NCI-H1930 (cell line): ENCODE measurements at places on chromosomes 16 and 17.

DNA sequence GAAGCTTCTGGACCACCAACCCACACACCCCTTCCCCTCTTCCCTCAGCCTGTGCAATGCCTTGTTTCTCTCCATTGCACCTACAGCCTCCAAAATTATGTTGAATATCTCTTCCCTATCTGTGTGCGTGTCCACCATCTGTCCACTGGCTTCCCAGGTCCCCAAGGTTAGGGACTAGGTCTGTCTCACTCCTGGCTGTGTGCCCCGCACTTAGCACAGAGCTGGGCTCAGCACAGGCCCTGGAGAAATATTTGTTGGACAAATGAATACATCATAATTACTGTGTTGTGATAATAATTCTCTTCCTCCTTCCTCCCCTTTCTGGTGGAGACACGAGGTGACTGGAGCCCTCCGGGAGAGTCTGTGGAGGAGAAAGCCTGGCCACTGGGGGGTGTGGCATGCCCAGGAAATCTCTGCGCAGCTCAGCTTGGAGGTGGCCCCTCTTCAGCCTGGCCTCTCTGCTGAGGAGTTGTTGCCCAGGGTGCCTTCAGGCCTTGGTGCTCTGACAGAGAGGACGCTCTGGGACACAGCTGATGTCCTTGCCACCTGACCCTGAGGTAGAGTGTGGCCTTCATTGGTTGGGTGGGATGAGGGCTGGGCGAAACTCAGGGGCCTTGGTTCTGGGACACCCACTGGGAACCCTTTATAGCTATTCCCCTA, 3.3 kb upstream of the BRD7 start:
- no peak for DNase-seq

DNA sequence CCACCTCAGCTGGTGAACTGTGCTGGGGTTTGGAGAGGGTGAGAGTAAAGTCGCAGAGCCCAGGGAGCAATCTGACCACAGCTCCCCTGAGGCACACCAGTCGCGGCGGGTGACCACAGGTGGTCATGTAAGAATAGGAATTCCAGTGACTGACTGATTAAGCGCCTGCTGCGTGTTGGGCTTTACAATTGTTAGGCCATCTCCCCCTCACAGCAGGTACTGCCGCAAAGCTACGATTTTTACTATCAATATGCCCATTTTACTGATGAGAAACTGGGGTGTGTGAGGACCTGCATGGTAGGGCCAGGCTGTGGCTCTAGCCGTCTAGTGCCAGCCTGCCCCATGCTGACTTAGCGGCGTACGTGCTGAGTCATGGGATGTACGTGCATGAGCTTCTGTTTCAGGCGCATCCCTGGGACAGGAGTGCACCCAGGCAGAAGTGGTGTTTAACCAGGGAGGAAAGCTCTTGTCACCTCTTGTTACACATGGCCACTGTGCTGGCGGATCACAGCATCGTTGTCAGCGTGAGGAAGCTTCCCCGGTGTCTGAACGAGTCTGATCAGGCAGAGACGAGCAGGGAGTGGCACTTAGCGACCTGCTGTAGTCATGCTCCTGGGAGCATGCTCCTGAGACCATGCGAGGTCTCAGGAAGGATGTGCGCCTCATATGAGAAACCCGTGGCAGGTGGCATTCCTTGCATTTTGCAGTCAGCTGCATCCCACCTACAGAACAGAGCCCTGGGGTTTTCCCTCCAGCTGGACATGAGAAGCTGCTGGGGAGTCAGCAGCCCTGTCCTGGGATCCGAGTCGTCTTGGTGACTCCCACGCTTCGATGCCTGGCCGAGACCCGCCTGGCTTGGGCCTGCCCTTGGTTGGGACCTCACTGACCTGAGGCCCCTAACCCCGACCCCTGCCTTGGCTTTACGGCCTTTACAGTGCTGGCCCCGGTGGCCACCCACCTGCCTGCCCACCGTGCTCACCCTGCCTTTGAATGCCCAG, 163.7 kb upstream of the CHMP6 start:
- no peak for DNase-seq

DNA sequence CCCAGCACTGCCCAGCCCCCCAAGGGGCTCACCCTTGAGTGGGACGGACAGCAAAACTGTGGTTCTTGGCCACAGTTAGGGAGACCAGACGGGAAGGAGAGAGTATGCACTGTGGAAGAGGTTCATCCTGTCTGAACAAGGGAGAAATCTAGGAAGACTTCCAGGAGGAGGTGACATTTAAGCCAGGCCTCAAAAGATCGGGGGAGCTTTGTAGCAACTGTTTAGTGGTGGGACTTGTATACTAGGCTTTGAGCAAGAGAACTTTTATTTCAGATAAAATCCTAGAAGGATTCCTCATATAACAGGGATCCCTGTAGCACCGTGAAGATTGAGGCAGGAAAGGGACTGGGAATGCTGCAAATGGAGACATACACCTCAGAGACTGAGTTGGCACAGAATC, 30.8 kb downstream of the SREBF1 start:
- no peak for DNase-seq

- DNase-seq = no peak
Measured at GRCh38 chr16:53745086-53745485, 41.1 kb downstream of the FTO start.

DNA sequence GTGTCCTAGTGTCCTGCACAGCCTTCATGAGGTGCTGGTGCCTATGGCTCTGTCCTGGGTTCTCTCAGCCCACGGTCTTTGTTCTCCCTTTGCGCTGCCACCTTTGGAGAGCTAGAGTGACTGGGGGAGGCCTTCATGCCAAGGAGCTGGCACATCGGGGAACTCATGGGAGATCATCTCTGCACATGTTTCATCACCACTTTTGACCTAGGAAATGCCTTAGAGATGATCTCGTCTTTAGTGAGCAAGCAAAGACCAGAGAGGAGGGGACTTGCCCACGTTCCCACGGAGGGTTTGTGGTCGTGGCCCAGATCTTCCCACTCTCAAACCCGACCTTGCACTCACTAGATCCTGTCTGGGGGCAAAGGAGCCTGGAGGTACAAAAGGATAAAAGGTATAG, 23.5 kb downstream of the TBX4 start:
- DNase-seq = no peak

DNA sequence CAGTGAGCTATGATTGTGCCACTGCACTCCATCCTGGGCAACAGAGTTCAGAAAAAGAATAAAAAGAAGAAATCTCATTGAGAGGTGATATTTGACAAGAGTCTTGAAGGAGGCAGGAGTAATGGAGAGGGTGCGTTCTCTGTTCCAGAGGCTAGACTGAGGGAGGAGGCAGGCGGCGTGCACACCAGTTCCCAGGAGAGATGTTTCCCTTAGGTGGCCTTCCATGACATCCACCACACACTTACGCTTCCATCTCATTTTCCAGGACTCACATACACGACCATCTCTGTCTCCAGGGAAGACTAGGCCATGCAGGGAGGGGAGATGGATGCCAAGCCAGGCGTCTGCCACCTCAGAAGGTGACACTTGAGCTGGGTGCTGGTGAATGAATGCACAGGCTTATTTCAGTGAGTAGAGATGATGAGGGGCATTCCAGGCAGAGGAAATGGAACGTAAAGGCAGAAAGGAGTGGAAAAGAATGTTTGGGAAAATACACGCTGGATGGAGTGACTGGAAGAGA, 25.3 kb upstream of the N4BP1 start:
- DNase-seq = no peak

DNA sequence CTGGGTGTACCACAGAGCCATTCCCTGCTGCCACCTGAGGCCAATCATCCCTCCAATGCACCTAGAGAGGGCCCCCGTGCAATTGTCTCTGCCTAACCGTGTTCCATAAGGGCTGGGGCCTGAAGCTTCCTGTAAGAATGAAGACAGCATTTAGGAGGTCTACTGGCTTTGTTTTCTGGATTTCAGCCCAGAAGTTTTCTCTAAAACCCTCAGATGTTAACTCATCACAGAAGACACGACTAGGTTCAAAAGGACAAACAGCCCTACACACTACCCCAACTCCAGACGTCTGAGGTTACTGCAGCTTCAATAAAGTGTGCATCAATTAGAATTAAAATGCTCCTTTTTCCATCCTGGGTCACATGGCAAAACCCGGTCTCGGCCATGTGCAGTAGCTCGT, 10.8 kb upstream of the DRG2 start:
- no peak for DNase-seq

GRCh38 chr16:53780051-53780450, 76.1 kb downstream of the FTO start:
- DNase-seq = no peak

DNA sequence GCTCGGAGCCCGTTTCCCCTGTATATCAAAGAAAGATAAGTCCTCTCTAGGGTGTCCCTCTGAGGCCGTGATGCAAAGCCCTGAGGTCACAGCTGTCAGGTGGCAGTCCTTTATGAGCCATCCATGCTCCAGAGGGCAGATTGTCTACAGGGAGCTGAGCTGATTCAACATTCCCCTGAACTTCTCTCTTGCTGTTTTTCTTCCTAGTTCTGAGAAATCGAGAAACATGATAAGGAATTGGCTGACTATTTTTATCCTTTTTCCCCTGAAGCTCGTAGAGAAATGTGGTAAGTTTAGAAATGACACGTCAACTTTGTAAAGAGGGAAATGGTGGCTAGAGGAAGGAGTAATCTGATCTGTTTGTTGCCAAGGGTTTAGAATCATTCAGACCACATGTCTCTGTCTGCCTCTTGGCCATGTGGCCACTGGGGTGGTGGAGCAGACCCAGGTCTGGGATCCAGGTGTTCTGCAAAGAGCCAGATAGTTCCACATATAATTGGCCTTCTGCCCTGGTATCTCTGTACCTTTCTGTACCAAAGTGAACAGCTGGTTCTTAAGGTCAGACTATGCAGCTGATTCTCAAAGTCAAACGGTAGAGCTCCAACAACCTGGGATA, 3.5 kb downstream of the CTNS start:
- DNase-seq = no peak

- DNase-seq = no peak
Measured at GRCh38 chr16:27722892-27723450, 173.0 kb downstream of the KATNIP start.

- no peak for DNase-seq
Measured at GRCh38 chr16:61579195-61579594, 457.0 kb downstream of the CDH8 start.

DNA sequence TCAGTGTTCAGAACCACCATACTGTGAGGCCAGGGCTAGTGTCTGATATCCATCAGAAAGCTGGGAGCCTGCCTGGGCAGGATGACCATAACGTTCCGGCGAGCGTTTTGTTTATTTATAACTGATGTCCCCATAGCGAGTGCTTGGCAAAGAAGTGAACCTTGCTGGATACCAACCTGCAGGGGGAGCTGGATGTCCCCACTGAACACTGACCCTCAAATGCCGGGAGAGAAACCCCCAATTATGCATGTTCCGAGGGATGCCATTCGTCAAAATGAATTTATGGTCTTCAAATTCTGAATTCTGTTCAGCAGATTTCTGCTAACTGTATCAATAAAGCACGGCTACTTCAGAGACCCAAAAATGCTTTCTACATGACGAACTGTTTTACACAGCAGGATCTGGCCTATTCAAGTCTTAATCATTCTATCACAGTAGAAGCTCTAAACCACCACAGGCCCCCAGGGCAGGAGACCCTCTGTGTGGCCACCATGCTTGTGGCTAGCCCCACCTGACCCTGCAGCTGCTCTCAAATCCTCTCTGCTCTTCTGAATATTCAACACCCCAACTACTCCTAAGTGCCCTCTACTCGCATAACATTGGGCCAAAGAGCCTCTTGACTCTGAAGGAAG, 15.2 kb downstream of the MED24 start:
- no peak for DNase-seq

DNA sequence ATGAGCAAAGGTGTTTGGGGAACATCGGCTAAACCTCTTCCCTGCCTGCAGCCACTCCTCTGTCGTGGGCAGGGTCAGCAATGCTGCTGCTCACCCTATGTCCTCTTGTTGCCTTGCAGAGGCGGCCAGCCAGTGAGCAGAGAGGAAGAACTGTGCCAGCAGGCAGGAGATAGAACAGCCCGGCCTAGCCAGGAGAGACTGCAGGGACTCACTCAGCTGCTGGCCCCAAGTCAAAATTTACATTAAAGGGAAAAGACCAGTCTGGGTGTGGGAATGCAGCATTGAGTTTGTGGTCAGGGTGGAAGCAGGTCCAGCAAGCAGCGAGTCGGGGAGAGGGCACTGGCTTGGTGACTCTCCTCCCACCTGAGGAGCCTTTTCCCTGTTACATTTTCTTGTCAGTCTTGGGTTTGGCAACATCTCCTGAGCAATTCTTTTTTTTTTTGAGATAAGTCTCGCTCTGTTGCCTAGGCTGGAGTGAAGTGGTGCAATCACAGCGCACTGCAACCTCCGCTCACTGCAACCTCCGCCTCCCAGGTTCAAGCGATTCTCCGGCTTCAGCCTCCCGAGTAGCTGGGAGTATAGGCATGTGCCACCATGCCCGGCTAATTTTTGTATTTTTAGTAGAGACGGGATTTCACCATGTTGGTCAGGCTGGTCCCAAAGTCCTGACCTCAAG, 22.7 kb downstream of the LIG3 start:
- DNase-seq = no peak

- DNase-seq = no peak
Measured at GRCh38 chr17:32854207-32854606, 22.7 kb downstream of the MYO1D start.

GRCh38 chr17:63153488-63153887, 187.5 kb downstream of the TANC2 start:
- no peak for DNase-seq

DNA sequence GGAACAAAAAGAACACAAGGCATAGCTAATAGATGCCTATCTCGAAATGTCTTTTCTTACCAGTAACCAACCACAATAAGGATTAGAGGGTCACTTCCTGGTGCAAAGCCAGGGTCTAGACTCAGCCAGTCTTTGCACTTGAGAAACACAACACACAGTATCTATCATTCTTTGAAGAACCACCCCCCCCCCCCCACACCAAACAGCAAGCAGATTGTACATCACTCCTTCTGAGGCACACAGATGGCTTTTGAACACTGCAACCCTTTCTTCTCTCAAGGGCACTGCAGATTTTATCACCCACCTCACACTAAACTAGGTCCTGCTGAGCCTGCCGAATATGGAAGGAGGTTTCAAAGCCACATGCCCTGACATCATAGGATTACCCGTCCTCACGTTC, 145.6 kb downstream of the AATF start:
- DNase-seq = no peak

DNA sequence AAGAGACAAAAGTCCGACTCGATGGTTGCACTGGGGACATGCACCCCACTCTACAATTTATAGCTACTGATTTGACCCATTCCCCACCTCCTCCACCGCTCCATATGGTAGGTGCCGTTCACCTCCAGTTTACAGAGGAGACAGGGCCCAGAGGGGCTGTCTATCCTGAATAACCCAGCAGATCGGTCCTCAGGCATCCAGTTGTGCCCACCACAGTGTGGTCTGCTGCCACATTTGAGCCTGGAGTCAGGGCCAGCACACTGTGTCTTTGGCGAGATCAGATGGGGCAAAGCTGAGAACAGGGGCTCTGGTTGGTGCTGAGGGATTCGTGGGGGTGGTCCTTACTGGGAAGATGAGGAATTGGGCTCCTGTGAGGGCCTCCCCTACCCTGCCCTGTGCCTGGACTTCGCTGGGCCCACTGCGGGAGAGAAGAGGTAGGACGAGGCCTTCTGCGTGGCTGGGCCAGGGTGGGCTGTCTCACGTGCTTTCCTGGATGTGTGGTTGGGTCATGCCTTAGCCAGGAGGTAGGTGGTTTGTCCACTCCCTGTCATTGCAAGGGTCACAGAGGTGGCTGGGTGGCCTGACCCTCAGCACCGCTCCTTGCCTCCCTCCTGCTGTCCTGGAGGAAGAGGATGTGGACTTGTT, 2.8 kb downstream of the ADCY7 start:
- no peak for DNase-seq

- DNase-seq = no peak
Measured at GRCh38 chr16:83145297-83145696, 518.5 kb downstream of the CDH13 start.

- DNase-seq = no peak
Measured at GRCh38 chr16:16036359-16036792, 87.0 kb downstream of the ABCC1 start.
